EL (cell line): ENCODE measurements at places on chromosomes 16 and 17.
A peak's percentile ranks its signal among the peaks of the same experiment; 100 is the strongest.

- no peak for DNase-seq
These were observed 25.1 kb downstream of the SMARCE1 start for GRCh38 chr17:40622509-40622928.

DNA sequence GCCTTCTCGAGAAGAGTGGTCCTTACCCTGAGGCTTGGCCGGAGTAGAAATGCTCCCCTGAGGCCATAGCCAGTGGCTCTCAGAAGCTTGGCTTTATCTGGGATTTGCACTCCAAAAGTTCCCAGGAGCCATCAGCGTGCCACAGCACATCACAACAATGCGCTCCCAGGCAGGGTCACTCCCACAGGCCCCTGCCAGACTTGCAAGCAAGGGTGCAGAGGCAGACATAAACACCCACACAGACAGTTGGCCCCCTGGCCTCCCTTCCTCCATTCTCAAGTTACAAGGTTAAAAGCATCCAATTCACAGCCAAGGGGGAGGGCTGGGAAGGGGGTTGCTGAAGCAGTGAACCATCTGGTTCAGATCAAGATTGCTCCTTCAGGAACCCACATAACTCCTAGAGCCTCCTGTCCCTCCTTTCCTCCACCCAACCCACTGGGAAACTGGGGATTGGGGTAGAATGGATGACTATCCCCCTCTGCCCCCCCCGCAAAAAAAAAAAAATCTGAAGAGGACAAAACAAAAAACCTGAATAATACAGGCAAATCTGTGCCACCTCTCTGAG lies 1.8 kb downstream of the ST3GAL2 start:
- peak; percentile 87 for DNase-seq

- peak; percentile 32 for DNase-seq
These were observed 44.7 kb upstream of the HS3ST3A1 start for GRCh38 chr17:13646411-13646810.

DNA sequence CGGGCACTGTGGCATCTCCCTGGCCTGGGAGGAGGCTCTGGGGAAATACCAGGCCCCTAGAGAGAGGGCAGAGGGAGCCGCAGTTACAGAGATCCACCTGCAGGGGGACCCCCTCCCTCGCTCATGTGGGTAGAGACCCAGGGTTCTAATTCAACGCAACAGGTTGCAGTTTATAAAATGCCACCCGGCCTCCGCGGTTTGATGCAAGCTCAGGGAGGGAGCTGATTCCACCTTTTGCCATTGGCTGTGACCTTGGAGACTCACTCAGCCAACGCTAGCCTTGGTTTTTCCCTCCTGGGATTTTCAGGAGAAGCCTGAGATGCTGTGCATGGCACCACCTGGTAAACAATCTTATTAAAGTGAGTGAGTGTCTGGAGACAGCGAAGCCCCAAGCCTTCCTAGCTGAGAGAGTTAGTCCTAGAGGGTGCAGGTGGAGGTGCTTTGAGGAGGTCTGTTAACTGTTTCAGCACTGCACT lies 12.1 kb downstream of the TTLL6 start:
- peak; percentile 69 for DNase-seq

DNA sequence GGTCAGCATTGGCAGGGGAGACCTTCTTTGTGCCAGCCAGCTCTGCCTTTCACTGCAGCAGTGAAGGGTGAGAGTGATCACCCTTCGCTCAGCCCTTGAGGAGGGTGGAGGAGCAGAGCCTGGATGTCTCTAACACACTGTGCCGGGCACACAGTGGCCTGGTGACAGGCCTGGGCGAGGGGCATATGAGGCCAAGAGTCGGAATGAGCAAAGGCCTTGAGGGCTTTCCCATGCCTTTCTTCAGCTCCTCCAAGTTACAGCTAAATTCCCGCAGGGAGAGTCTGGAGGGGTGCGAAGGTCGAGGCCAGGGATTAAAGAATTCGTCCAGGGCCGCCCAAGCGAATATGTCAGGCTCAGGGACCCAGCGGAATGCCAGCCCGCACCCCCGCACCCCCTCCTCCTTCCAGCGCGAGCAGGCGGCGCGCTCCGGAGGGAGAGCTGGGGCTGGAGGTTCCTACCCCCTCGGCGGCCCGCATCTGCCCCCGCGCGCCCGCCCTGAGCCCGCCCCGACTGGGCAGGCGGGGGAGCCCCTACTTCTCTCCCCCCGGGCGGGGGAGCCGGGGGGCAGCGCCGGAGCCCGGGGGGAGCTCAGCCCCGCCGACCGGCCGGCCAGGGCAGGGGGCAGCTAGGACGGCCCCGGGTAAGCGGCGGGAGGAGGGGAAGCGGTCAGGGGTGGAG lies at the start of gene RASL10B:
RASL10B (plus strand) TSS at position 401 of the 678 bp plus-strand sequence. CDS start 3,546 bp downstream, outside the sequence.
- peak; percentile 64 for DNase-seq

DNA sequence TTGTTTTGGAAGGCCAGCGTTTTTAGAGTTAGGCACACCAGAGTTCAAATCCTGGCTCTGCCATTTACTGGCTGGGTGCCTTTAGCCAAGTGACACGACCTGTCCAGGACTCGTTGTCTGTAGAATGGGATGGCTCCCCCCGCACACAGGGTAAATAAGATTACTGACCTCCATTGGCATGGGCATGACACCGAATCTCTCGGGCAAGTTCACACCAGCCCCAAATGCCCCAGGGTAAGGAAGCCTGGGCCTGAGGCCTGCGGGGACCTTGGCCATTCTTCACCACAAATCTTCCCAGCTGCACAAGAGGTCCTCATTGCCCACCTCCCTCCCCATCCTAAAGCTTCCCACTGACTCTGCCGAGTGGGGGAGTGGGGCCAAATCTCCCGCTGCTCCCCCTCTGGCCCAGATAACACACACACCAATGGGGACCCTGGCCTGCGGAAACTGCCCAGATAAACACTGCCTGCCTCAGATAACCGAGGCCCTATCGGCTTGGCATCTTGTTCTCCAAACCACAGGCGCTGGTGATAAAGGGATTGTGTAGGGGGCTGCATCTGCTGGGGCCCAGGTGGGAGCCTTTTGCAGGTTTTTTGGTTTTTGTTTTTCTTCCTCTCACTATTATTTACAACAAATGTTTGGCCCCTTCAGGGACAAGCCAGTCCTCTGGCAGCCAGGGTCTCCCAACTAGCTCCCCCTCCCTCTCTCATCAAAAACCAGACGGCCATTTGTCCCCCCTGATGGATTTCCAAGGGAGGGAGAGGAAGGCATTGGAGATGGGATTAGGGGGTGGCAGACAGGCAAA lies 75.0 kb upstream of the LHX1 start:
- DNase-seq: no peak

GRCh38 chr17:77369544-77369971 lies 228.8 kb downstream of the SEC14L1 start:
- DNase-seq: no peak

GRCh38 chr17:28258347-28258887 lies 60.6 kb upstream of the TMEM97 start:
- no peak for DNase-seq

DNA sequence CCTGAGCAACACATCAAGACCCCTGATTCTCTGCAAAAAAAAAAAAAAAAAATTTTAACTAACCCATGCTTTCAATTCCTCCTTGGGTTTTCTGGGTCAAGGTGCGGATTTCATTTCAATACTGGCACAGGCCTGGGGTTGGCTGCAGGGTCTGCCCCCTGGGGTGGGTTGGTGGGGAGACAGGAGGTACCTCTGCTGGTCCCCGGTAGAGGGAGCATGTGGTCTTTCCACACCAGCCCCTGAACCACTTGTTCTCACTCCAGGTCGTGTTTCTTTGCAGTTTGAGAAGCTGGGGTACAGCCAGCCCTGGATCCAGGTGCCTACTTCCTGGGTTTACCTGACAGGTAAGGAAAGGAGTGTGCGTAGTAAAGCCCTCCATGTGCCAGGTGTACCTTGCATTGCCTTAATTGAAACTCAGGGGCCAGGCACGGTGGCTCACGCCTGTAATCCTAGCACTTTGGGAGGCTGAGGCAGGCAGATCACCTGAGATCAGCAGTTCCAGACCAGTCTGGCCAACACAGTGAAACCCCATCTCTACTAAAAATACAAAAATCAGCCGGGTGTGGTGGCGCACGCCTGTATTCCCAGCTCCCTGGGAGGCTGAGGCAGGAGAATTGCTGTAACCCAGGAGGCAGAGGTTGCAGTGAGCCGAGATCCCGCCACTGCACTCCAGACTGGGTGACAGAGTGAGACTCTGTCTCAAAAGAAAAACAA lies 21.8 kb downstream of the SDR42E2 start:
- no peak for DNase-seq

DNA sequence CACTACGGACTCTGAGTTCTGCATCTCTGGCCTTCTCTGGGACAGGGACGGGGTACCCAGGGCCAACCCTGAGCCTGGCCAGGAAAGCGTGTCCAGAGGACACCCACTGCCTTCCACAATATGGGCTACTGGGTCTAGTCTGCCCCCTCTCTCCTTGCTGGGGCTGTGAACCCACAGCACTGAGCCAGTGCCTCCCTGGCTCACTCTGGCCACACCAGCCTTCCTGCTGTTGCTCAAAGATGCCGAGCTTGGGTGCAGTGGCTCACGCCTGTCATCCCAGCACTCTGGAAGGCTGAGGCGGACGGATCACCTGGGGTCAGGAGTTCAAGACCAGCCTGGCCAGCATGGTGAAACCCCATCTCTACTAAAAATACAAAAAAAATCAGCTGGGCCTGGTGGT lies 24.8 kb downstream of the PITPNM3 start:
- DNase-seq: no peak

GRCh38 chr16:27177031-27177774 lies 26.1 kb upstream of the KDM8 start:
- DNase-seq: peak; percentile 82

DNA sequence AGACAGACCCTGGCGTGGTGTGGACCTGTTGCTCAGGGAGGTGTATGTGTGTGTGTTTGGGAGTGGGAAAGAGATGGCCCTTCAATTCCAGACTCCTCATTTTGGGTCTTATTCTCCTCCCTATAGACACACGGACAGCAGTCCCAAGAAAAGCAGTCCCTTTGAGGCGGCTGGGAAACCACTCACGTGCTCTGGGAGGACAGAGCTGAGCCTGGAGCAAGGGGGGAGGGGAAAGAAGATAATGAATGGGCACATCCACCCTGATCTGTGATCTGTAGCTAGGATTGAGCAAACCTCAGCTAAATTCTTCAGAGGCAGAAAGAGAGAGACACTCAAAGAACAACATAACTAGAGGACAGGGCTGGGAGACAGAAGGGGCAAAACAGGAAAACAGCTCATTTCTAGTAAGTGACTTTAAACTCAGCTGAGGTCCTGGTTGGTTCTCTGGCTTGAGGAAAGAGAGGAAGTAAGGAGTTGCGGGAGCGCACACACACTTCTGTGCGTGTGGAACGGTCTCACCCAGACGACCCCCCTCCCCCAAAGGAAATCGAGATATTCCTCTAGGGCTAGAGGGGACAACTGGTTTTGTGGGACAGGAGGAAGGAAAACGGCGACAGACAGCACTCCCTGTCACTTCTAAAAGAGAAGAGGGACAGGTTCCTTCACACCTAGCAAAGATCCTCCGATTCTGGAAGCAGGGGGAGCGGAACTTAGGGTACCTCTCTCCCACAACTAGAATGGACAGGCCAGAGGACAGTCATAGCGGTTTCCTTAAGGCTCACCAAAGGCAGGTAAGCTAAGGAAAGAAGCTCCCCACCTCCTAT lies 658 bp downstream of the RAB5C start:
- DNase-seq: peak; percentile 39

GRCh38 chr17:29291163-29291752 lies 2.7 kb downstream of the NUFIP2 start:
- DNase-seq: peak; percentile 78

- DNase-seq: no peak
These were observed 67.8 kb downstream of the ADCY9 start for GRCh38 chr16:4048481-4048880.

DNA sequence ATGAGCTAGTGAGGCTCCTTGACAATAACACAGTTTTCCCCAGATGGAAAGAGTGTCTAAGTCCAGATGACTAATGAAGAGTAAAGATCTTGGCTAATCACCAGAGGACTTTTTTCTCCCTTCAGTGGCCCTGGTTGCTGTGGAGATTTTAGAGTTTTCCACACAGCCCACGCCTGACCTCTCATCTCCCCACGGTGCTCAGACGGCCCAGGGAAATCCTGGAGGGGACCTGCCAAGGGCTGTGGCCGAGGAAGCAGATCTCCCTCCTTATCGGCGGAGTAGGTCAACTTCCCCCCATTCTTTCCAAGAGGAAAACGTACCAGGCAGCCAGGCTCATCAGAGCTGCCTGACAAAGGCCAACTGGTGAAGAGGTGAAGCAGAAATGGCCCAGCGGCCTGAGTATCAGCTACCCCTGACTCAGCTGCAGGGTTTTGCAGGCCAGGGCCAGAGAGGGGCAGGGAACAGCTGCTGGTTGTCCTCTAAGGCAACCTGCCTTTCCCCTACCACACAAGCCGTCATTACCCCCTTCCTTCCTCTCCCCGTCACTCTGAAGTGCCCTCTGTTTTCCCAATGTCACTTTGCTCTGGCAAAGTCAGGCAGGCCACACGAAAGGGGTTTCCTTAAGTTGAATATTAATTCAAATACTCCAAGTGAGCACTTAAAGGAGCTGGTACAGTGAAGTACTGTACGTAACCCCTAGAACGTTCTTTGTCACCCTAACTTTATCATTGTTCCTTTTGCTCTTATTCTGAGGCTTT lies 140.2 kb upstream of the ADAMTS18 start:
- DNase-seq: no peak

DNA sequence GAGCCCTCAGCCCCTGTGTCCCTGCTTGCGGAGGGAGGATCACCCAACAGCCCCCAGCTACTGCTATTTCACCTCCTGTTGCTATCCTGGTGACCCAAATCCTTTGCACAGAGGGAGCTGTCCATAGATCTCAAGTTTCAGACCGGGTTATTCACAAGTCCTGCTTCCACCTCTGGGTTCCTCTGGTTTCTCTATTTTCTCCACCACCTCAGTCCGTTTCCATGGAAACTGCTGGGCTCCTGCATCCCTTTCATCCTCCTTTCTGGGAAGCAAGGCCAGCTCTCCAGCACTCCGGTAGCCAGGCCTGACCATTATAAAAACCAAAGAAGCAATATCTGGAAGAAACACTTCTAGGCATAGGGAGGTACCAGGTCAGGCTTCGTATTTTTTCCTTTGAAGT lies 4.8 kb upstream of the CALB2 start:
- DNase-seq: no peak

DNA sequence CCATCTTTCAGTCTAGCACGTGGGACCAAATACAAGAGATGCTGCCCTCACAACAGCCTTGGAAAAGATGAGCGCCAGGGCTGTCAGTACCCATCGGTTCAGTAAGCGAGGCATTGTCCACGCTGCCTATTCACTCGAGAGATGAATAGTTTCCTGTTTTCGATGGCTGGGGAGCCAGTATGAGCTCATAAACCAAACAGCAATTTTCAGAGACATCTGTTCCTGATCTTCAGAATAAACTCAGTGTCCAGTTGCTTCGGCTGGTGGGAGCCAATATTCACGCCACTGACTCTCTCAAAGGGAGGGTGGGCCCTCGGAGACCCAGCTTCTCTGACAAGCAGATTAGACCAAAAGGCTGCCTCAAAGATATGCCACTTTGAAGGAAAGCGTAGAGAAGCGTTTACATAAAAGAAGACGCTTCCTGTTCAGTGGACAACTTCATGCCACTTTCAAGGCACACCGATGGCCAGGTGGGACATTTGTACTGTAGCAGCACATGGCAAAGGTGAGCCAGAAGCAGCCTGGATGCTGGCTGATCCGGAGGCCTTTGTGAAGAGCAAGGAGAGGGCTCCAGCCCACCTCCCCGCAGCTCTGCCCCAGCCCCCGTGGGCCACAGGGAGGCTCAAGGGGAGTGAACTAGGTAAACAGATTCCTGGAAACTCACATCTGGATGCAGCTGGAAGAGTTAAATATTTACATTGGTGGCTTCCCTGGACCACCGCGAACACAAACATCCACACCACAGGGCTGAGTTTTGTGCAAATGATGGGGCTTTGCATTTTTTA lies 6.0 kb downstream of the TIMM22 start:
- peak; percentile 60 for DNase-seq

- DNase-seq: peak; percentile 96
These were observed 4.7 kb downstream of the PDE6G start for GRCh38 chr17:81651692-81652091.
